MCF 10A (cell line): ENCODE measurements at places on chromosomes 13 and 19.

DNA sequence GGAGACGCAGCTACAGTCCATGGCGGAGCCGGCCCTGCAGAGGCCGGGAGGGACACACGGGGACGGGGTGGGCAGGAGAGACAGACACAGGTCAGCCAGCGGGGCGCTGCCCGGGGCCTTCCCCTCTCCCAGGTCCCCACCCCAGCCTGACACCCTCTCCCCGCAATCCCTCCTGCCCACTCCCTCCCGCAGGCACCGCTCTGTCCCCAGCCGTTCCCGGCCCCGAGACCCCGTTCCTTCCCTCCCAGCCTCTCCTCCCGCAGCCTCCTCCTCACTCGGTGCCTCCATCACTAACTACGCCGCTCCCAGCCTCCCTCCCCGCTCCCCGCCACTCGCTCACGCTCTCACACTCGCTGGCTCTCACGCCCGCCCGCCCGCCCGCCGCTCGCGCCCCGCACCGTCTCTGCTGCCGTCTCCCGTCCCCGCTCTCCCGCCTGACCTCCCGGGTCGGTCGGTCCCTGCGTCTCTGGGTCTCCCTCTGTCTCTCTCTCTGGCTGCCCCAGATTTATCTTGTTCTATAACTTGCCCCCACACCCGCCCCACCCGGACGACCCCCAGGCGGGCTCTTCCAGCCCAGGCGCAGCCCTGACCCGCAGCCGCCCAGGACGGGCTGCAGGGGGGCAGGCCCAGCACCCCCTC, 15.2 kb downstream of the ERFL start:
- no peak for DNase-seq

GRCh38 chr13:36528105-36528504, 95.8 kb downstream of the CCNA1 start:
- no peak for DNase-seq

- no peak for DNase-seq
Measured at GRCh38 chr13:106916329-106916976, 348.5 kb upstream of the ARGLU1 start.

GRCh38 chr13:67090856-67091255, 139.3 kb downstream of the PCDH9 start:
- no peak for DNase-seq

GRCh38 chr13:109545931-109546330, 240.5 kb downstream of the IRS2 start:
- no peak for DNase-seq

- DNase-seq = no peak
Measured at GRCh38 chr13:101354895-101355294, 61.4 kb downstream of the NALCN start.

DNA sequence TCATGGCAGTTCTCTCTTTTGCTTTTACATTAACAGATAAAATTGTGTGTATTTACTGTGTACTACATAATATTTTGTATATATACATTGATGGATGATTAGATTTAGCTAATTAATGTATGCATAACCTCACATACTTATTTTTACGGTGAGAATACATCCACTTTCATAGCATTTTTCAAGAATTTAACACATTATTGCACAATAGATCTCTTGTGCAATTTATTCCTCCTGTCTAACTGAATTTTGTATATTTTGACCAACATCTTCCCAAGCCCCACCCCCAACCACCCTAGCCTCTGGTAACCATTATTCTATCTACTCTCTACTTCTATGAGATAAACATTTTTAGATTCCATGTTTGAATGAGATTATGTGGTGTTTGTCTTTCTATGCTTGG, 194.7 kb downstream of the RBM26 start:
- no peak for DNase-seq

- DNase-seq = no peak
Measured at GRCh38 chr13:77381059-77381458, 54.2 kb upstream of the MYCBP2 start.

GRCh38 chr19:33499671-33500506, 21.7 kb downstream of the PEPD start:
- no peak for DNase-seq

- DNase-seq = no peak
Measured at GRCh38 chr13:41356786-41357185, 45.7 kb downstream of the NAA16 start.

GRCh38 chr19:41325947-41326706, 16.2 kb downstream of the CCDC97 start:
- no peak for DNase-seq

- DNase-seq = no peak
Measured at GRCh38 chr13:24097667-24098066, 62.9 kb upstream of the SPATA13 start.

GRCh38 chr13:64274481-64275217, 2859.0 kb upstream of the PCDH20 start:
- no peak for DNase-seq

DNA sequence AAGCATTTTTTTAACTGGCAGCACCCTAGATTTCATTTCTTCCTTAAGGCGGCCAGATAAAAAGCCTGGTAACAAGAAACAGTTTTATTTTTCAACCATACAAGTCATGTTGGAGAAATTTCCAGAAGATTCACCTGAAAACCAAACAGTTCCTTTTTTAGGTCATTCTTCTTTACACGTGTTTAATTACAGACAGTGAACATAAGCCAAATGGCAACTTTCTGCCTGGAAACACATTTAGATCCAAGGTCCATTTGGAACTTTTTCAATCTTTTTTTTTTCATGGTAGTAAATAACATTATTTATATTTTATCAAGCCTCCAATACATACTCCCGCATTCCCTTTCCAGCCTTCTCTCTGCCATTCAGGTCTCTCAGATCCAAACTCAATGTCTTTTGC, 886.1 kb upstream of the MIR17HG start:
- no peak for DNase-seq

DNA sequence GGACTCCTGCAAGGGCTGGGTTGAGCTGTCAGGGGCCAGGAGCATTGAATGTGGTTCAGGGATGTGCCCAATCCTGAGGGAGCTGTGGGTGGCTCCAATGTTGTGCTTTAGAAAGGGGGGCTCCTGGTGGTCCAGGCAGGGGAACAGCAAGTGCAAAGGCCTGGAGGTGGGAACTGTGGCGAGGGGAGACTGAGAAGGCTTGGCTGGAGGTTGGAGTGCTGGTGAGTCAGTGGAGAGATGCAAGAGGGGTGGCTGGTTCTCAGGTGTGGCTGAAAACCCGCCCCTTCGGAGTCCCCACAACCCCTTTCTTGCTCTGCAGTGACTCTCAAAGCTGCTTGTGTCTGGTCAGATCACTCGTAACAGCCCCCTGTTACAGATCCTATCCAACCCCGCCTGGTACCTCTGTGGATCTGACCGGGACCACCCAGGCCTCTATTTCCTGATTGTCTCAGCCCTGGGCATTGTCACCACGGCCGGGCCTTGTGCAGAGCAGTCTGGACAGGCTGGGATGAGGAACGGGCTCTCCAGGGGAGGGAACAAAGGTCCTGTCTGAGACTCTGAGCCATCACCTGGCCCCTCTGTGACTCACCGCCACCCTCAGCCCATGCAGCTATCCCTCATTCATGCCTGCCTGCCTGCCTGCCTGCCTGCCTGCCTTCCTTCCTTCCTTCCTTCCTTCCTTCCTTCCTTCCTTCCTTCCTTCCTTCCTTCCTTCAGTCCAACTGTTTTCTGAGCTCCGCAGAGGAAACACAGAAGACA, 1.4 kb upstream of the KCNN1 start:
- DNase-seq = no peak

DNA sequence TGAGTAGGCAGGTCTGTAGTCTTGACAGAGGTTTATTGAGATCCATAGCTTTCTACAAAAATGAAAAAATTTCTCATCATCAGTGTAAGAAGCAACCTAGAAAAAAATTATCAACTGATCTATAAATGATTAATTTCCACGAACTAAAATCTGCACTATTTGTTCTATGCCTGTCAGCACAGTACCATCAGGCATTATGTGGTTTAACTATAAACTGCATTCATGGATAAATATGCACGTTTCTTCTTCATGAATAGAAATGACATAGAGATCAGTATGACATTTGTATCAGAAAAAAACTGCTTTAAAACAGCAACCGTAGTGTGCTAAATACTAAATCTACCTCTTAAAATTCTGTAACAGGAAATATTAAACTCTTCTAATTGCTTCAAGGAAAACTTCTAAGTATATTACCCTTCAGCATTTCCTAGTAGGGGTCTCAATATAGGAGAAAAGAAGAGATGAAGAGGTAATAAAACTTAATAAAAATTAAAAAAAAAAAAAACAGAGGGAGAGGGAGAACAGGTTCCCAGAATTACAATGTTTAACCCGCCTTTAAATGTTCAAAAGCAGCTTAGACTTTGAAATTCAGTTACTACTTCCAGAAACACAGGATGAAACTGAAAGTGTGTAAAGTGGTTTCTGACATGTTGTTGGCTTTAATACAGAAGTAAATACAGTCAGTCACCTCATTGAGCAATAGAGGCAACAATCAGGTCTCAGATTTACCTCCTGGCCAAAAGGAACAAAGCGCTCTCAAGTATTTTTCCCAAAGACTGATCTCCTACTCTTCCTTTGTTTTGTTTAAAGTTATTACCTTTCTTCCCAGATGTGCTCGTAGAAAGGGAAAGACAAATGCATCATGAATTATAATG, 144.4 kb downstream of the DIAPH3 start:
- DNase-seq = peak; percentile 76

DNA sequence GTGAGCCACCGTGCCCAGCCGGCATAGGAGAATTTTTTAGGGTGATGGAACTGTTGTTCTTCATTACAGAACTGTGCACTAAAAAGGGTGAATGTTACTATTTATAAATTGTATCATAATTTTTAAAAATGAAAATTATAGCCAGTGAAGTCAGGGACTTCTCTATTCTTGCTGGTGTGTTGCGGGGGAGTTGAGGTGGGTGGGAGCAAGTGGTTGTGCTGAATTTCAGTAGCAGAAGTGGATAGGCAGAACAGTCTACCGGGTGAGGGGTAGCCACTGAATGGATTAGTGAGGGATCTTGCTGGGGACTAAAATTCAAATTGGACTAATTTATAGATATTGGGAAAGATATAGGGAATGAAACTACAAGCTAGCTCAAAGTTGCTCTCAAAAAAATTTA, 74.0 kb downstream of the CAB39L start:
- no peak for DNase-seq
